NCI-H1436 (cell line): ENCODE measurements at places on chromosomes 11 and 22.
A peak's percentile ranks its signal among the peaks of the same experiment; 100 is the strongest.

DNA sequence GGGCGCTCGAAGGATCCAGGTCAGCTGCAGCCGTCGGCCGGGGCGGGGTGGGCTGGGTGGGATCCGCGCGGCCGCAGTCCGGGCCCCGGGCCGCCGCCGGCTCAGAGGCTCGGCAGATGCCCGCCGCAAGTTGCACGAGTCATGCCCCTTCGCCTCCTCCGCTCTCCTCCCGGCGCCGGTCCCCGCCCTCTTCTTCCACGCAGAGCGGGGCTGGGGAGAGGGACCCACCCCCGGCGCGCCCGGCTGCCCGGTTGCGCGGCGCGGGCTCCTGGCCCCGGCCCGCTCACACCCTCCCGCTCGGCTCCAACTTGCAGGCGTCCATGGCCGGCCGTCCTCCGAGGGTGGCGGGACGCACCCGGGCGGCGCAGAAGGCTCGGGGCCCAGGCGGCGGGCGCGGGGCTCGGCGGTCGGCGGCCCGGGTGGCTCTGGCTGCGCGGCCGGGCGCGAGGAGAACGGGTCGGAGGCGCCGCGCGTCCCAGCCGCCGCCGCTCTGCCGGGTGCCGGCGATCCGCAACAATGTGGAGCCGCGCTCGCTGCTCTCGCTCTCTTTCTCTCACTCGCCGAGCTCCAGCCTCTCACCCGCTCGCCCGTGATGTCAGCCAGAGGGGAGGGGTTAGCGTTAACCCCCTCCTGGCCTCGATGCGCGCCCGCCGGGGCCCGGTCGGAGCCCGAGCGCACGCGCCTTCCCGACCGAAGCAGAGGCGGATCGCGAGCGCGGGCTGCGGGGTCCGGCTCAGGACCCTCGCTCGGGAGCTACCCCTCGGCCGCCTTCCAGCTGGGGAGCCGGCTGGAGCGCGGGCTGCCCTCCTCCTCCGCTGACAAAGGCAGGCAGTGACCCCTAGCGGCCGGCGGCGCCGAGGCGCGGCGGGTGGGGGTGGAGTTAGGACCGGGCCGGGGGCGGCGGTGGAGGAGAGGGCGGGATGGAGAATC is at the start of gene NECTIN1:
Gene NECTIN1, minus strand, starts transcription at position 550 of the 930 bp plus-strand sequence. CDS start 647 bp downstream, outside the sequence.
- peak; percentile 91 for DNase-seq

DNA sequence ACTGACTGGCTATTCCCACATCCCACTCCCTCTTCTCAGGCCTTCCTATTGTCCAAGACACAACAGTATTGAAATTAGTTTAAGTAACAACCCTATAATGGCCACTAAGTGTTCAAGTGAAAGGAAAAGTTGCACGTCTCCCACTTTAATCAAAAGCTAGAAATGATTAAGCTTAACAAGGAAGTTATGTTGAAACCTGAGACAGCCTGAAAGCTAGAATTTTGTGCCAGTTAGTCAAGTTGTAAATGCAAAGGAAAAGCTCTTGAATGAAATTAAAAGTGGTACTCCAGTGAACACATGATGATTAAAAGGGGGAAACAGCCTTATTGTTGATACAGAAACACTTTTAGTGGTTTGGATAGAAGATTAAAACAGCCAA is 332.7 kb downstream of the CASP12 start:
- DNase-seq = no peak

- no peak for DNase-seq
Measured at GRCh38 chr11:125132596-125132995, 21.2 kb upstream of the TMEM218 start.

GRCh38 chr11:114281388-114281956 is 14.7 kb upstream of the NNMT start:
- no peak for DNase-seq

GRCh38 chr11:88337987-88338668 is 592 bp upstream of the CTSC start:
- DNase-seq = no peak

DNA sequence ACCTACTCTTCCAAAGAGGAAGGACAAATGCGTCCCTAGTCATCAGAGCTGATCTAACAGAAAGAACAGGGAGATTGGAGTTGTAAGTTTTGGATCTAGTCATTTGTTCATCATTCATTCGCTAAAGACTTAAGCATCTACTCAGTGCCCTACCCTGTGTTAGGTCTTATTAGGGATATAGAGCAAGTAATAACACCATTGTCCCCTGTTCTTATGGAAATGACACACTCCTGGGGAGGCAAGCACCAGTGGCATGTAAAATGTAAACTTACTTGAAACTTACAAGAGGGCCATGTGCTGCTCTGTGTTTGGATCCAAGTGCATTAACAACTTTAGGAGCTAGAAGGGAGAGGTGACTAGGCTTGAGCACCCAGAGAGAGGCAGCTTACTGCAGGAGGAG is 61.9 kb downstream of the P4HA3 start:
- DNase-seq = no peak

GRCh38 chr11:128582496-128583366 is 4.6 kb downstream of the ETS1 start:
- DNase-seq = no peak

DNA sequence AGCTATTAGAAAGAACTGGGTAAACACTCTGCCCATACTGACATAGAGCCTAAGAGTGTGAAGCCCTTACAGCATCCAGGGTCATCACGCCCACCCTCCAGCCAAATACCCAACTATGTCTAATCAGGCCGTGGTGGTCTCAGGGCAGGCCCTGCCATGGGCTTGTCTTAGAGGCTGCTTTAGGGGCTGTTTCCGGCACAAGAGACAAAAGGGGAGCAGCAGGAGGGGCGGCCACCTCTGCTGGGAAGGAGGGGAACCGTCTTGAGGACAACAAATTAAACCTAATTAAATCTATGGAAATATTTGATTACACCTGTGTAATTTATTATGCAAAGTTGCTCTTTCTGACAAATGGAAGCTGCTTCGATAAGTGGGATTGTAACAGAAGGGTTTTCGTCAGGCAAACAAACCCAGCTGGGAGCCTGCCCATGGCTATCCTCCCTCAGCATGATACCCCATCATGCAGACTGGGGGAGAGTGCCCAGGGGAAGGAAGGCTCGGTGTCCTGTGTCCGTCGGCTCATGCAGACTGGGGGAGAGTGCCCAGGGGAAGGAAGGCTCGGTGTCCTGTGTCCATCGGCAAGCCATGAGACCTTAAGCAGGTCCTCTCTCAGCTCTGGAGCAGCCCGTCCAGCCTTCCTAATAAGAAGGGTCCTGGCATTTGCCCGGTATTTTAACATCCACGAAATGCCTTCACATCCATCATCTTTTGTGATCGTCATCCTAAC is 163.6 kb upstream of the B3GAT1 start:
- no peak for DNase-seq

DNA sequence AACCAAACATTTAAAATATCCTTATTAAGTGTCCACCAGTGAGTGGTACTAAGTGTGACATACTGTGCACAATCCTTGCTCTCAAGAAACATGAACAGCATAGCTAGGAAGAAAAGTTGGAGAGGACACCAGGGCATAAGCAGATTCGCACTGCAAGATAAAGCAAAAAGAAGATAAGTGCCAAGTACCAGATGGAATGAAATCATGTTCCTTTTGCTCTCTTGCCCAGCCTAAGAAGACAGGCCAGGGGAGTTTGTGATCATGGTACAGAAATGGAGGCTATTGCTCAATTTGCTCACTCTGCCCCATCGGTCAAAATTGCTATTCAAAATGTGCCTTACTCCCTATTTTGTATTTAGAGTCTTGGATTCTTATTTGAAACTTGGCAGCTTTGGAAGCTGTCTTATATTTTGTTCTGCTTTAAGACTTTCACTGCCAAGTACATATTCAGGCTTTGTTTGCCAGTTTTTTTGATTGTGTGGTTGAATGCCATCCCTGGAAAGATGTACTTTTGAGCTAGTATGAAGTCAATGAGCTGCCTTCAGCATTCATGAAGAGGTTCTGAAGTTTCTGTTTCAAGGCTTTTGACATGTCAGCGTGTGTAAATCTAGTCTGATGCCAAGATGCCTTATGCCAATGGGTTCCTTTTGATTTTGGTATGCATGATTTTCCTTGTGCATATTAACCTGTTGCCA is 90.3 kb downstream of the PAX6 start:
- no peak for DNase-seq

GRCh38 chr11:119144825-119145486 is 3.9 kb upstream of the ABCG4 start:
- DNase-seq = no peak

- DNase-seq = no peak
Measured at GRCh38 chr11:68354148-68354872, 41.9 kb downstream of the LRP5 start.

DNA sequence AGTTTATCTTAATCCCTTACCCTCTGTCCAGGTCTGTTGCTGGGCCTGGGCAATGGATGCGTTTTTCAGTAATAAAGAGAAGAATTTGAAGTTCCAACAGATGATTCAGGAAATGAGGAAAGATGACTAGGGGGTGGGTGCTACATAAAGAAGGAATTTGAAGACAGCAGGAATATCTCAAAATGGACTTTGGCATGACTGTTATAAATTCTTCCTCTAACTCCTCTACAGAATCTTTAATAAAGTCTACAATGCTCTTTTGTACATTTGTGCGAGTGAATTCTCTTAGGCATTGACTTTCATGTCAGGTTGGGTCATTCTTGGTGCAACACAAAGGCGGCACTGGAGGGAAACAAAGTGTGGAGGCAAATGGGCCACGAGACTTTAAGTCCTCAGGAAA is 35.1 kb upstream of the PRSS23 start:
- DNase-seq = no peak

GRCh38 chr11:76824980-76825725 is 35.6 kb upstream of the ACER3 start:
- DNase-seq = no peak

- DNase-seq = no peak
Measured at GRCh38 chr22:26606611-26607010, 11.2 kb downstream of the CRYBB1 start.

DNA sequence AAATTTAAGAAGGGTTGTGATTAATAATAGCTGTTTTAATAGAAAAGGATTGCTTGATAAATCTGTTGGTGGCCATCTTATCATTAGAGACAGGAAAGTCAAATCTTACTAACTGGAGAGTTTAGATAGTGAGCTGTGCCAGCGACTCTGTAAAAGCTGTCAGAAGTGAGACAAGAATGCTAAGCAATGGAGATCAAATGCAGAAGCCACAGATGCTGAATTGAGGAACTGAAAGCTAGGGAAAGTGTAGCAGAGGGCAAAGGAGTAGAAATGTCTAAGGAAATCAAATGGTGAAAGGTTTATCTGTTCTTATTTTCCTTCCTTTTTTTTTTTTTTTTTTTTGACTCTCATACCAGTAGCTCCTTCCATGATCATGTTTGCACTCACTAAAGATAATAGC is 13.7 kb downstream of the MS4A13 start:
- no peak for DNase-seq

DNA sequence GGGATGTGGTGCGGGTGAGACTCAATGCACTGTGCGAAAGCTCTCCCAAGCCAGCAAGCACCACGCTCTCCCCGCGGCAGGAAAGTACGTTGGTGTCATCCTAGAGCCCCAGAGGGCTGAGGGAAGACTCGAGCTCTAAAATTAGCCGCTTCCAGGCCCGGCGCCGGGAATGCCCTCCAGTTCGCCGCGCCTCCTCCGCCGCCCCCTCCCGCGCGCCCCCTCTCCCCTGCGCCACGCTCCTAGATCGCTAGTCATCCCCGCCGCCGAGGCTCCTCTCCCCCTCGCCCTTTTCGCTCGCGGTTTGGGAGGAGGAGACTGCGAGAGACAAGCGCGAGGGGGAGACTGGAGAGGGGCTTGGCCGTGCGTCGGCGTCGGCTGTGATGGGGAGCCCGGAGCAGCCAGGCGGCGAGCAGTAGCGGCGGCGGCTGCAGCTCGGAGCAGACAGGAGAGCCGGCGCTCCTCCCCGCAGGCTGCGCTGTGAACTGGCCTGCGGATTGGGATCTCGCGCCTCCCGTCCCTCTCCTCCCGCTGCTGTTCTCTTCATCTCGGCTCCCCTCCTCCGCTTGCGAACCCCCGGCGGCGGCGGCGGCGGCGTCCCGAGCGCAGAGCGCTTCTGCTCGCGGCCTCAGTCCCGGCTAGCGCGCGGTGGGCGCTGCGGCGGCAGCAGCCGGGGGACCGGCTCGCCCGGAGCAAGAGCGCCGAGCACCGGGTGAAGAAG is at the start of gene FAT3:
Gene FAT3, plus strand, starts transcription at position 412 of the 718 bp plus-strand sequence. CDS start 127,295 bp downstream, outside the sequence.
- no peak for DNase-seq

DNA sequence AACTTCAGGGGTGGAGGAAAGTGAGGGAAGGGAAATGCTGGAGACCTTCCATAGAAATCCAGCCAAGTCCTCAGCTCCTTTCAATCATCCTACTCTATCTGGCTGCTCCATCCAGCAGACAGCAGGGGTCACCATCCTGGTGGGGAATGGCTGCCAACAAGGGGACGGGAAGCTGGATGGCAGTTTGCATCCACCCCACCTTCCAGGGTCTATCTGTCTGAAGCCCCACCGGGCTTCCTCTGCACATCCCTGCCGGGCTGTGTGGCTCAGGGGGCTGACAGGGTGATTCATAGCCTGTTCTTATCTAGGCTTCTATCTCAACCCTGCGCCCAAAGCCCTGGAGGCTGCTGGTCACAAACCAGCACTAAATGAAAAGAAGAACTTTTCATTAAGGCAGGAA is 1.1 kb downstream of the SYTL2 start:
- no peak for DNase-seq

GRCh38 chr11:57432714-57433163 is 5.8 kb upstream of the SLC43A3 start:
- no peak for DNase-seq

DNA sequence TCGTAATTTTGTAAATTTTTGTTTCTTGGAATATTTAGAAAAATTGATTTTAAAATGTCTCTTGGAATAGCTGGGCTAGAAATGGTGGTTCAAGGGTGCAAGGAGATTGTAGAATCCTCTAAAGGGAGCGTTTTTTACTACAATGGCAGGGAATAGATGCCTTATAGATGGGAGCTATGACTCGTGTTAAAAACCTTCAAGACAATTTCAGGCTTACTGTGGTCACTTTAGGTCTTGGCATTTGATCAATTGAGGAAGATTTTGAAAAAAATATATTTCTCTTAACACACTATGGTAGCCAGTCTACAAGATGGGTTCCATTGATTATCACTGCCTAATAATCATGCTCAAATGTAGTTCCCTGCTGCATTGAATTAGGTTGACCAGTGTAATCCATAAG is 25.0 kb downstream of the METTL15 start:
- no peak for DNase-seq

- DNase-seq = no peak
Measured at GRCh38 chr11:100831929-100832494, 144.9 kb downstream of the ARHGAP42 start.

DNA sequence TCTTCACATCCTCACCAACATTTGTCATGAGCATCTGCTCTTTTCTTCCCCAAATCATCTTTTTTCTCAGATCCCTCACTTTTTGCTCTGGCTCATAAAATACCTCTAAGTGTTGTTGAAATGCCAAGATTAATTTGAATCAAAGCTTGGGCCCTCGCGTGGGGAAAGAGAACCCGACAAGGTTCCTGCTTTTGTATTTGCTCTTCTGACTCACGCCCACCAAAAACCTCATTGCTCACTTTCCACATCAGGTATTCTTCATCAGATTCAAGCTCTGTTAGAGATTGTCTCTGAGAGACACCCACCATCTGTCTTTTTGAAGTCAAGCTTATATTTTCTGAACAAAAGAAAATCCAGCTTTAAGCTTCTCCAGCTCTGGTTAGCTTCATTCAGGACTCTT is 52.9 kb upstream of the FBXO3 start:
- DNase-seq = no peak

- no peak for DNase-seq
Measured at GRCh38 chr11:74671520-74672196, 59.6 kb downstream of the CHRDL2 start.

GRCh38 chr11:77074626-77075221 is 8.0 kb downstream of the CAPN5 start:
- no peak for DNase-seq
